ENCODE measurements at places on chromosomes 5 and 9. TPM values are rescaled to one million over a fixed set of nuclear protein-coding genes. Genes with fewer than 3 reads are reported as not detected.

Gene NUTM2F
- polyA plus RNA-seq, result not detected

Gene NOXA1
- polyA plus RNA-seq, result 1.3 TPM

Gene WWC1
- polyA plus RNA-seq, result 0.45 TPM

Gene DMGDH
- polyA plus RNA-seq, result not detected

- H3K27ac ChIP-seq, result no peak overlapping the region
- no peak for DNase-seq
- peaks cover 23% of the 10 kb centered on the region for H3K4me1 ChIP-seq
- peaks cover 9% of the 10 kb centered on the region for H3K36me3 ChIP-seq
Observed at GRCh38 chr9:133353548-133353947, 2.7 kb downstream of the SURF1 start.

DNA sequence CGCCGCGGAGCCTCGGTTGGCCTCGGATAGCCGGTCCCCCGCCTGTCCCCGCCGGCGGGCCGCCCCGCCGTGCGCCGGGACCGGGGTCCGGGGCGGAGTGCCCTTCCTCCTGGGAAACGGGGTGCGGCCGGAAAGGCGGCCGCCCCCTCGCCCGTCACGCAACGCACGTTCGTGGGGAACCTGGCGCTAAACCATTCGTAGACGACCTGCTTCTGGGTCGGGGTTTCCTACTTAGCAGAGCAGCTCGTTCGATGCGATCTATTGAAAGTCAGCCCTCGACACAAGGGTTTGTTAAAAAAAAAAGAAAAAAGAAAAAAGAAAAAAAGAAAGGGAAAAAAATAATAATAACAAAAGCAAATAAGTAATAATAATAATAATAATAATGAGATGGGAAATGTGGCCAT, 112.8 kb downstream of the GCNT1 start:
- no peak overlapping the region for H3K27ac ChIP-seq
- no peak for DNase-seq
- no peaks in the 10 kb centered on the region for H3K27me3 ChIP-seq
- H3K4me1 ChIP-seq, result peaks cover 72% of the 10 kb centered on the region

DNA sequence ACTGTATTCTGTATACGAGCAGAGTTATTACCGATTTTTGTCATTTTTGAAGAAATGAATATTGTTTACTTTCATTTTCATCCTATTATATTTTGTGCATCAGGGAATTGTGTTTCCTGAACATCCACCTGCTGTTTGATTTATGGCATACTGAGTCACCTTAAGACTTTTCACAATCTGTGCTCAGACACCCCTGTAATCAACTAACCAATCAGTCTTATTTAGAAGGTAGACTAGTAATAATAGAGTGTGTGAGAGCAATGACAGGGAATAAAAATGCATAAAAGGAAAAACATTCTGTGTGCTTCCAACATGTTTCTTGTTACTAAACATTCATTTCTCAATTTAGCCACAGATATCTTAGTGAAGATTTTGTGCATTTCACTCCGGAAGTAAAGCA, 1413.6 kb upstream of the ACO1 start:
- H3K36me3 ChIP-seq, result no peaks in the 10 kb centered on the region
- DNase-seq, result no peak
- no peak overlapping the region for H3K27ac ChIP-seq
- no peak overlapping the region for H3K4me3 ChIP-seq

DNA sequence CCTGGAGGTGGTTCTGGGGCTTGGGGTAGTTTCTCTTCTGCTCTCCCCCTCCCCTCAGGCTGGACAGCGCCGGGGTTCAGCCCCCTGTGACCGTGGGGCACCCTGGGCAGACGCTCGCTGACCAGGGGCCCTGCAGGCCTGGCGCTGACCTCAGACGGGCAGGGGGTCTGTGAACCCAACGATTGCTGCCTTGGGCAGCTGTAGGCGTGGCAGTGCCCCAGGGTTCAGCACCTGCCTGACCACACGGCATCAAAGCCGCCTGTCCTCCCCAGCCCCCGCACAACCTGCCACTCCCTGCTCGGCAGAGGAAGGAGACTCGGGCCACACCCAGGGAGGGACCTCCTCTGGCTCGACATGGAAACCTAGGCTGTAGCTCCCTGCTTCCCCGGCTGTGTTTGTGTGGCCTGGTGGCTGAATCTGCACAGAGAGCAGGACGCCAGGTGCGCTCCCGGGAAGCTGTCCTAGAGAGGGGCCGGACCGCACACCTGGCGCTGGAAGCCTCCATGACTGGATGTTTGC, 12.2 kb downstream of the LCN12 start:
- H3K4me3 ChIP-seq, result no peak overlapping the region
- peaks cover 8% of the 10 kb centered on the region for H3K4me1 ChIP-seq
- DNase-seq, result no peak
- H3K27me3 ChIP-seq, result peaks cover 9% of the 10 kb centered on the region
- no peaks in the 10 kb centered on the region for H3K36me3 ChIP-seq

- no peaks in the 10 kb centered on the region for H3K27me3 ChIP-seq
- H3K4me1 ChIP-seq, result peaks cover 19% of the 10 kb centered on the region
- H3K4me3 ChIP-seq, result peak overlapping the region; percentile 95
- peak overlapping the region; percentile 95 for H3K27ac ChIP-seq
- DNase-seq, result no peak
Observed at GRCh38 chr9:122904466-122904822, 715 bp downstream of the RC3H2 start.

GRCh38 chr9:29751226-29751625, 2177.9 kb upstream of the C9orf72 start:
- H3K4me1 ChIP-seq, result no peaks in the 10 kb centered on the region
- H3K36me3 ChIP-seq, result no peaks in the 10 kb centered on the region
- no peak overlapping the region for H3K4me3 ChIP-seq
- H3K27ac ChIP-seq, result no peak overlapping the region

GRCh38 chr9:31103836-31104235, 1280.6 kb upstream of the ACO1 start:
- peaks cover 5% of the 10 kb centered on the region for H3K27me3 ChIP-seq
- H3K36me3 ChIP-seq, result no peaks in the 10 kb centered on the region
- H3K4me3 ChIP-seq, result no peak overlapping the region
- DNase-seq, result no peak
- no peak overlapping the region for H3K27ac ChIP-seq

DNA sequence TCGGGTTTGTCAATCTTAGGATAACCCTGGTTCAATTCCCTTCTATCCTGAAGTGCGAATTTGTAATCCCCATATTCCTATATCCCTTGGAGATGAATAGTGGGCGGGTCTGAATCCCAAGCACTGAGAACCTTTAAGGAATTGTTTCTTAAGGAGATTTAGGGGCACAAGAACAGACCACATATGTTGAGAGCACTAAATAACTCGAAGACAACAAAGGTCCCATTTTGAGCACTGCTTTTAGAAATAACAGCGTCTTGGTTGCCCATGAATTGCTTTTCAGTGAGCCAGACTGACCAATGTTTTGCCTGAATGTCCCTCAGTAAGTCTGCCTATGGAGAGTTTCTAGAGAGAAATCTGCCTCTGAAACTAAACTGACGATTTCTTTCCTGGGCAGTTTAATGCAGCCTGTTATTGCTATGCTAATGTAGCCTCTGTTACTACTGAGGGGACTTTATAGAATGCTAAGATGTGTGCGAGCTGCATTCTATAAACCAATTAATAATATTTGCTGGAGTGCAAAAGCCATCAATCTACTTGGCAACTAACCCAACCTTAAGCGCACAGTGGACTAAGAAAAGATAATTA, 445.0 kb upstream of the DMAC1 start:
- H3K4me1 ChIP-seq, result no peaks in the 10 kb centered on the region
- no peak overlapping the region for H3K4me3 ChIP-seq
- no peak overlapping the region for H3K27ac ChIP-seq
- DNase-seq, result no peak
- peaks cover 4% of the 10 kb centered on the region for H3K27me3 ChIP-seq

GRCh38 chr9:102072059-102072764, 333.8 kb upstream of the GRIN3A start:
- no peak for DNase-seq
- H3K4me1 ChIP-seq, result no peaks in the 10 kb centered on the region
- H3K27me3 ChIP-seq, result no peaks in the 10 kb centered on the region
- H3K27ac ChIP-seq, result no peak overlapping the region
- H3K36me3 ChIP-seq, result no peaks in the 10 kb centered on the region

- H3K4me3 ChIP-seq, result no peak overlapping the region
- peaks cover 8% of the 10 kb centered on the region for H3K36me3 ChIP-seq
- peaks cover 30% of the 10 kb centered on the region for H3K4me1 ChIP-seq
- no peak overlapping the region for H3K27ac ChIP-seq
- DNase-seq, result no peak
Observed at GRCh38 chr9:129919841-129920240, 84.6 kb downstream of the USP20 start.

- no peak overlapping the region for H3K27ac ChIP-seq
- H3K4me1 ChIP-seq, result no peaks in the 10 kb centered on the region
- H3K4me3 ChIP-seq, result no peak overlapping the region
- no peaks in the 10 kb centered on the region for H3K36me3 ChIP-seq
- no peak for DNase-seq
Observed at GRCh38 chr5:54868511-54869483, 116.6 kb downstream of the ESM1 start.

DNA sequence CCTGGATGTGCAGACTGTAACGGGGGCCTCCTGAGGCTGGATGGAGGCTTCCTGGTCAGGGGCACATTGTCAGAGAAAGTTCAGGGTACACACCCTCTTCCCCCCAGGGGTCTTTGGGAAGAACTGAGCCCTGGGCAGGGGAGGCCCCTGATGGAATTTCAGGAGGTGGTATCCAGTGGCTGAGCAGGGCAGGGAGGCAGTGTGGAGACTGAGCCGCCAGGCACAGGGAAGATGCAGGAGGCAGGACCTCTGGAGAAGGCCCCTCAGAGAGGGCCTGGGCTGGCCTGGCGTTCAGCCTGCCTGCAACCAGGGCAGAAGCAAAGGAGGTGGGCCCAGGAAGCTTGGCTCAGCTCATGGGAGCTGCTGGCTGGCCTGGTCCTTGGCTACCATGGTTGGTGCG, 53.5 kb downstream of the GTF3C4 start:
- peaks cover 39% of the 10 kb centered on the region for H3K27me3 ChIP-seq
- H3K36me3 ChIP-seq, result no peaks in the 10 kb centered on the region
- no peaks in the 10 kb centered on the region for H3K4me1 ChIP-seq
- no peak overlapping the region for H3K4me3 ChIP-seq

DNA sequence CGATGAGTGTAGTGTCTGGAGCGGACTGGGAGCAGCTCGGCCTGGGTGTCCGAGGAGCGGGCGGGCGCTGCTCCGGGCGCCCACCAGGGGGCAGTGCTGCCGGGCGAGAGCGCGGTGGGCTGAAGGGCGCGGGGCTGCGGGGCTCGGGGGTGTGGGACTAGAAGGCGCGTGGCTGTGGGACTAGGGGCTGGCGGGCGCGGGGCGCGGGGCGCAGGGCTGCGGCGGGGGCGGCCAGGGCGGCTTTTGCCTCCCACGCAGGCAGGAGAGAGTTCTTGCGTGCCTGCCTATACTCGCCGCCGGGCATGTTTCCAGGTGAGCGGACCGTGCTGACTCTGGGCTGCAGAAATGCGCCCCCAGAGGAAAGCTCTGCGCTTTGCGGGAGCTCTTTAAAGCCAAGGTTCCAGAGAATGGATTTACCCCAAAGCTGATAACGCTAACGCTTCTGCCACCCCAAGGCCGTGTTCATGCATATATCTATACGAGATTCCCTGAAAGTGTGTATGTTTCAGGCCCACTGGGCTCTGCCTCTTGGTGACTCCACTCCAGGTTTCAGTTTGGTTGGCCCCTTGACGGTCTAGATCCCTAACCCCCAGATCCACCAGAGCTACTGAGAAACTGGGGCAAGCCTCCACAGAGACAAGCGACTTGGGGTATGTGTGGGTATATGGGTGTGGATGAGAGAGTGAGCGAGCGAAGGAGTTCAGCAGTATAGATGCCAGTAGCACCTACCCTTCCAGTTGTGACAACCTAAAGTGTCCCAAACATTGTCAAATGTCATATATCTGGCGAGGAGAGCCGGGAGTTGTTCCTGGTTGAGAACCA, 56.2 kb downstream of the ACER2 start:
- DNase-seq, result peak; percentile 65
- H3K27me3 ChIP-seq, result no peaks in the 10 kb centered on the region
- peak overlapping the region; percentile 94 for H3K4me3 ChIP-seq
- H3K36me3 ChIP-seq, result no peaks in the 10 kb centered on the region
- no peak overlapping the region for H3K27ac ChIP-seq

DNA sequence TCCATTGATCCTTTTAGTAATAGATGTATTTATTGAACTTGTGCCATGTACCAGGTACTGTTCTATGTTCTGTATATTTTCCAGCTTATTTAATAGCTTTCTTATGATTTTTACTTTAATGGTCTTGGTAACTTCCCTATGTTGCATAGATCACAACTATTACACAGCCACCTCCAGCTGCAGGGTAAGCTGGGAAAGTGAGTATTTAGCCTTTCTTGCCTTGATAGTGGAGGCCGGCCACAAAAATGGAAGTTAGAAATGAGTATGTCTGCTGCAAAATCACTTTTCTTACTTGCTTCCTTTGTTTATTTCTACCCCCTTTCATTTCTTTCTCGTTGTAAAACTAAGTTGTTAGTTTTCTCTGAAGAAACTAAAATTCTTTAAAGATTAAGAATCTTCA, 43.1 kb upstream of the ANKDD1B start:
- peaks cover 22% of the 10 kb centered on the region for H3K36me3 ChIP-seq
- H3K4me1 ChIP-seq, result peaks cover 30% of the 10 kb centered on the region
- H3K27ac ChIP-seq, result no peak overlapping the region
- H3K4me3 ChIP-seq, result no peak overlapping the region
- no peaks in the 10 kb centered on the region for H3K27me3 ChIP-seq
